ENCODE measurements at places on chromosomes 7 and 10.

GRCh38 chr10:95242581-95243317 lies 48.1 kb downstream of the PDLIM1 start:
- peak; percentile 66 for DNase-seq

GRCh38 chr7:128879939-128880746 lies 17.5 kb downstream of the ATP6V1F start:
- peak; percentile 22 for DNase-seq

- peak; percentile 14 for DNase-seq
Observed at GRCh38 chr7:140360697-140361229, 37.6 kb downstream of the SLC37A3 start.

DNA sequence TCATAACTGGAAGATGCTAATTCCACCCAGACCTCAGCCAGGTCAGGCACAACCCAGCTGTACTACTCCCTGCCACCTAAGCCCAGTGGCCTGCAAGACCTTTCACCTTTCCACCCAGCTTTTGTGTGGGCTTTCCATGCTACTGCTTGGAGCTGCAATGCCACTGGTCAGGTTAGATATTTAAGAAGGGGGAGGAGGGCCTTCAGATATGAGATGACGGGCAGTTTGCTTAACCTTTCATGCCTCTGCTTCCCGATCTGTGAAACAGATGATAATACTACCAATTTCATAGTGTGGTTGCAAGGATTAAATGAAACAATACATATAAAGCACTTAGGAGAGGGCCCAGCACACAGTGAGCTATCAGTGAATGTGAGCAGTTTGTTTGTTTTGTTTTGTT lies 20.9 kb downstream of the STOX1 start:
- no peak for DNase-seq

GRCh38 chr7:12210179-12211053 lies 678 bp upstream of the TMEM106B start:
- DNase-seq = peak; percentile 39

- no peak for DNase-seq
Observed at GRCh38 chr7:20240080-20240926, 23.1 kb upstream of the MACC1 start.
